ENCODE measurements at places on chromosomes 6 and 20.
A peak's percentile ranks its signal among the peaks of the same experiment; 100 is the strongest.

DNA sequence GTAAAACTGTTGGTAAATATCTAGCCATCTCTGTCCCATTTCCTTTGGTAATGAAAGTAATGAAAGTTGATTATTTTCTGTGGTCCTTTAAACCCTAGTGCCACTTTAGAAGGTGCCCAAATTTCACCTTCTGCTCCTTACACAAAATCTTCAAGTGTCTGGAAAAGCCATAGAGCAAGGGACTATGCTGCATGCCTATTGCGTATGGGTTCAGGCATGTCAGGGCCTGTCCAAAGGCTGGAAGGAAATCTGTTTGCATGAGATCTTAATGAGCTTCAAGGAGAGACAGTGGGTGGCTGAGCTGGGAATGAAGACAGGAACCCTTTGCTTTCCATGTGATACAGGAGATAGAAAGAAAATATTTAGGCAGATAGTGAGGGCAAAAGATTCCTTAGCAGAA lies 66.6 kb upstream of the CCN6 start:
- no peak for DNase-seq

DNA sequence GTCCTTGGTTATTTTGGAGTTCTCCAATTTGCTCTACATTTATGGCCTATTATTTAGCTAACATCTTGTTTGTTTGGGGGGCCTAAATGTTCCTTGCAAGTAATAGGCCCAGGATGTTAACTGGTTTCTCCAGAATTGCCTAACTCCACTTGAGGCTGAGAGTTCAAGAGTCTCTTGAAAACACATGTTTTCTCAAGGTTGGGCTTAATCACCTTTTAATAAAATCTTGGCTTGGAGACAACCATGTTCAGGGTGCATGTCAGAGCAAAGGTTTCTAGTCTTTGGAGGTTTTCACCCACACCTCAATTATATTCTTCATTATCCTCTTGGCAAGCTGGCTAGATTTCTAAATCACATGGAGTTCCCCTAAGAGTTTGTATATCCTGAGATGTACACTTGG lies 54.2 kb downstream of the KLHL31 start:
- no peak for DNase-seq

GRCh38 chr6:146700078-146700686 lies 101.4 kb downstream of the ADGB start:
- DNase-seq: peak; percentile 30

- DNase-seq: no peak
Measured at GRCh38 chr6:1762203-1762602, 152.5 kb downstream of the FOXC1 start.

DNA sequence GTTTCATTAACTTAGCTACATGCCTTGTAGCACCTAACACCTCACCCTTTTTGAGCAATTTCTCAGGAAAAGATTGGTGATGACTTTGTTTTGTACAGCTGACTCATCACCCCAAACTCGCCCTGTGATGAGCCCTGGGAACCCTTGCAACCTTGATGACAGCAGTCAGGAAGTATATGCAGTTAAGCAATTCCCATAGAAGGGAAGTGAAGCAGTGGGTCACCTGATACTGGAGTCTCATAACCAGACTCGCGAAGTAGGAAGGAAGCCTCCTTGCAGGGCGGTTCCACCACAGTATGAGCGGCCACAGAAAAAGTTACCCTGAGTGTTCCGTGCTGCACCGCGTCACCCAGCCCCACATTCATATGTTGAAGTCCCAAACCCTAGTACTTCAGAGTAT lies 82.0 kb upstream of the EDN1 start:
- peak; percentile 54 for DNase-seq

DNA sequence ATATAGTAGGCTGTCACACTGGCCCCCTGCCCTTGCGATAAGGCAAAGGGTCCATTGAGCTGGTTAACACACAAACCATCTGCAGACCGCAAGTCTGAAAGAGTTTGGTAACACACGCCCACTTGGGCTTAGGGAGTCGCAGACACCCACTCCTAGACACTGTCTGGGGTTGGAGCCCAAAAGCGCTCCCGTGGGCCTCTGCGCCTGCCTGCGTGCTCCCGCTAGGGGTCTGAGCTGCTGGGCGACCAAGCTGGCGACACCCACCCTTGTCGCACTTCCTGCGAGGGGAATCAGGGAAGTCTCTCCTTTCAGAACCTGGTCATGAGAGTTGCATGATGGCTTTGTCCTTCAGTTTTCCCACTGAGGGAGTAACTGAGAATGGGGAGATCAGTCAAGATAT lies 653.0 kb downstream of the HTR1B start:
- DNase-seq: no peak

- DNase-seq: no peak
Measured at GRCh38 chr6:81718126-81718525, 34.4 kb downstream of the TENT5A start.

GRCh38 chr6:140366991-140367390 lies 992.5 kb upstream of the CITED2 start:
- no peak for DNase-seq

DNA sequence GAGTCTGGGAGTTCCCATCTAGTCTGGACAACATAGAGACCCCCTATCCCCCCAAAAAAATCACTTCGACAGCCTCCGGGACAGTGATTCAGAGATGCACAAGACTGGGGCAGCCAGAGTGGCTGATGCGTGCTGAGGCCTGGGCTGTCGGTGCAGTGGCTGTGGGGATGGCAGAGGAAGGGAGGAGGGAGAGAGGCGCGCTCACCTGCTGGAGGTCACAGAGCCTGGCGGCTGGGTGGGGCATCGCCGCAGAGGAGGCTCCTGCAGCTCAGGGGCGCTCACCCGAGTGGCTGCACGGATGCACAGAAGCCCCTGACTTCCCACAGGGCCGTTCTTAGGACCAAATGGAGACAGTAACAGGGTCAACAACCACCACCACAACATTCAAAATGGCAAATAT lies 182.8 kb downstream of the SMOC2 start:
- no peak for DNase-seq

- DNase-seq: no peak
Measured at GRCh38 chr6:113560376-113560775, 296.8 kb upstream of the MARCKS start.

DNA sequence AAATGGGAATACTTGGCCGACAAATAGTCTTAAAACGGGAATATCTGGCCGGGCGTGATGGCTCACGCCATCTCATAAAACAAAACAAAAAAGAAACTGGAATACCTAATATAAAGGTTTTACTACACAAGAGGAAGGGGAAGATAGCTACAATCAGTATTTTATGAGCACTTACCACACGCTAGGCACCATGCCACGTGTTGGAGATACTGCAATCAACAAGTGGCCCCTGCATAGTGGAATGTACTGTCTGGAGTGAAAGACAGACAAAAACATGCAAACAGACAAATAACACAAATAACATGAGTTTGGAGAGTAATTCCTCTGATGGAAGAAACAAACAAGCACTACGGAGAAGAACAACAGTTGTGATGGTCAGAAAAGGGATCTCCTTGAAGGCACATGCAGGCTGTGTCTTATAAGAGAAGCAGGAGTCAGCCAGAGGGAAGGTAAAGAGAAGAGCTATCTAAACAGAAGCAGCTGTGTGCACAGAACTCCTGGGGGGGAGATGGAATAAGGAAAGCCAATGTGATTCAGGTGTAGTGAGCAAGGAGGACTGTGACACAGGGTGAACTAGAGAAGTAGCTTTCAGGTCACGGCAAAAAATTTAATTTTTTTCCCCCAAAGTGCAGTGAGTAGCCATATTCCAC lies 39.1 kb upstream of the AKIRIN2 start:
- DNase-seq: no peak

GRCh38 chr6:85068221-85068620 lies 303.8 kb upstream of the TBX18 start:
- DNase-seq: no peak

DNA sequence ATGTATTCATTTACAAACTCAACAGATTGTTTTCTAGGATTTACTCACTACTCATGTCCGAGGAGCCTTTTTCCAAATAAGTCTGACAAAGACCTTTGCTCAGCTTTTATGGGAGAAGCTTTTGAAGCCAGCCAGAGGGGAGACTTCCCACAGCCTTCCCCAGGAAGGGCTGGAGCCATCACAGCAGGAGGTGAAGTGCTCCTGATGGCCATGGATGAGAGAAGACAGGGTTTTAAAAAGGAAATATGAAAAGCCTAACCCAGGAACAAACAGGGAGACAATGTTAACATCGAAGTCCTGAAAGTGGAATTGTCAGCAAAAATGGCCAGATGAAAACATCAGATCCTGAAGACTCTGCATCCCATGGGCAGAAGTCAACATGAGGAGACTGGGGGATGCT lies 11.6 kb upstream of the TAGAP start:
- DNase-seq: no peak

DNA sequence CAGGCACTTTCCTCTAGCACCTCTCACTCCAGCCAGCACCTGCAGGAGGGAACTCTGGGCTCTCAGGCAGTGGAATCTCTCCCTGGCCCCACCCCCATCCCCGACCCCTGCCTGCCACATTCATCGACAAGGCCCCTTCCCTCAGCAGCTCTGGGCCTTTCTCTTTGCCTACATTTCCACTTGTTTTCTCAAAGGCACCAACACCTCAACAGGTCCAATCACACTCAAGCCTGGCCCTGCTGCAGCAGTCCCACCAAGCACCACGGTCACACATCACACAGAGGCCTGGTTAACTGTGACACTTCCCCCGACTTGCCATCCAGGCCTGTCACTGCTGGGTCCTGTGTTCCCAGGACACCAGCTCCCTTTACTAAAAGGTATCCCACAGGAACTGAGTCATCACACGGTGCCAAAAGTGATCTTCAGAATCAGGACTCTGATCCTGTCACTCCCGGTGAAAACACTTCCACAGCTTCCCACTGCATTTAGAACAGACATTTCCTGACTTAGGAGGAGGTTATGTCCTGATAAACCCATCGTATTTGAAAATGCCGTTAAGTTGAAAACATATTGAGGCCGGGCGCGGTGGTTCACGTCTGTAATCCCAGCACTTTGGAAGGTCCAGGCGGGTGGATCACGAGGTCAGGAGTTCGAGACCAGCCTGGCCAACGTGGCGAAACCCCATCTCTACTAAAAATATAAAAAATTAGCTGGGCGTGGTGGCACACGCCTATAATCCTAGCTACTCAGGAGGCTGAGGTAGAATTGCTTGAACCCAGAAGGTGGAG lies 54.9 kb downstream of the MYH7B start:
- no peak for DNase-seq

DNA sequence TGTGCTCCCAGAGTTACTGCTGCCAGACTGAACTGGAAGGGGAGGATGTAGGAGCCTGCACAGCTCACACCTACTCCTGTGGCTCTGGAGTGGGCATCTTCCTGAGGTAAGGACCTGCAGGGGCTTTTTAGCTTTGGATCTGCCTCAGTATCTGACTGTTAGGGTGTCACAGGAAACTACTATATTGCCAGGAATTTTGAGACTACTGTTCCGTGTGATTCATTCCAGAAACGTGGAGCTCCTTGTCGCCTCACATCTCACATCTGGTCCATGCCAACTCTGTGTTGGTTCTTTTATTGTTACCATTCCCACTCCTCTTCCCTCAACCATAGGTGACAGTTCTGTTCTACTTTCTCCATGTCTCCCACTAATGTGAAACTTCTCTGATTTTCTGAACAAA lies 34.1 kb downstream of the PRPH2 start:
- no peak for DNase-seq

DNA sequence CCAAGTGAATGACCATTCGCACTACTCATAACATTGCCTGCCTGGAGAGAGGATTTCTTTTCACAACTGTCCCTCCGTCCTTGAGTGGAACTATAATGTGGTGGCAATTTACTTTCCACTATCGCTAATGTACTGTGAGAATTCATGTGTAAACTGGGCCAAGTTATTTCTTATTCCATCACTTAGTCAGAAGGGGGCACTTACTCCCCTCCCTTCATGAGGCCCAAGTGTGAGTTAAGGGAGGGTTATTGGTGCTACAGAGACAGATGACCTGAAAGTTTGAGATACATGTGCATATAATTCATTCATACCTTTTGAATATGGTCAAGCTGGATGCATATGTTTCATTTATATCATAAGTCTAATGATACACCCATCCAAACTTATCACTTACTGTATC lies 65.2 kb upstream of the LOC128125822 start:
- DNase-seq: no peak

GRCh38 chr6:31359581-31359980 lies 2.6 kb upstream of the HLA-B start:
- no peak for DNase-seq

DNA sequence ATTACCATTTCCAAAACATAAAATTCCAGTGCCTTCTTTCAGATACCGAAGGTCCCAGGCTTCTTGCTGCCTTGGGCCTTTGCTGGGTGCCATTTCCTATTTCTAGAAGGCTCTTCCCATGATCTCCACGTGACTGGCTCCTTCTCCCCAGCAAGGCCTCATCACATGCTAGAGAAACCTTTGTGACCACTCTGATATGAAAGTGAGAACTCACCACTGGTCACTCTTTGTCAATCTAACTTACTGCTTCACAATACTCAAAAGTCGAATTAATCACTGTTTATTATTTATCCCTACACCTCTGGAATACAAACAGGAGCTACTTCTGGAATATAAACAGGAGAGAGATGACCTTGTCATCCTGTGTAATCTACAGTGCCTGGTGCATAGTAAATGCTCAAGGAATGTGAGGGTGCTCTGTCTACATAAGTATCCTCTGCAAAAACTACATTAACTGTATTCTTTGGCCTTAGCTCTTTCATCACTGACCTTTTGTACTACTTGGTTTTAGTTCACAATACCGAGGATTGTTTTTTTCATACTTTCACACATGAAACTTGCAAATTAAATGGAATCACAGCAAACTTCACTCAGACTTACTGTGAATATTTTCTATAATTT lies 1.6 kb downstream of the STX7 start:
- no peak for DNase-seq

- DNase-seq: no peak
Measured at GRCh38 chr6:159184559-159184958, 15.4 kb downstream of the FNDC1 start.

GRCh38 chr6:42201382-42201781 lies 6.6 kb upstream of the GUCA1B start:
- no peak for DNase-seq

GRCh38 chr6:119171088-119171841 lies 92.8 kb upstream of the FAM184A start:
- no peak for DNase-seq

DNA sequence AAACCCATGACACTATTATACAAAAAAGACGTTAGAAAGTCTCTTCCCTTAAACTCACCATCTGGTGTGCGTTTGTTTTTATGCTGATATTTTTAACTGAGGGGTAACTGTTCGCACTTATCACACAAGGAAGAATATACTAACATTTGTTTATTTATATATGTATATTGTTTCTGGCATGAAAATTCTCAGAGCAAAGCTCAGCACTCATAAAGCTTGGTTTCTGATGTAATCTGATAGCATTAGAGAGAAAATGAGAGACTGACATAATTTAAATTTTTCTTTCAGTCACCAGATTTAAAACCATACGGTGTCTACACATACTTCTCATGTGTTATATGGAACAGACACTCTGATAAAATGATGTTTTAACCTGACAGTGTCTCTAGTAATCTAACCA lies 6.9 kb downstream of the BLOC1S5 start:
- DNase-seq: no peak

- no peak for DNase-seq
Measured at GRCh38 chr6:4225161-4225872, 89.9 kb upstream of the ECI2 start.

- no peak for DNase-seq
Measured at GRCh38 chr6:37069639-37070038, 64.2 kb downstream of the FGD2 start.

- DNase-seq: peak; percentile 89
Measured at GRCh38 chr6:30682143-30683117, 4.0 kb downstream of the PPP1R18 start.
